ENCODE measurements at places on chromosomes 6 and 20.

DNA sequence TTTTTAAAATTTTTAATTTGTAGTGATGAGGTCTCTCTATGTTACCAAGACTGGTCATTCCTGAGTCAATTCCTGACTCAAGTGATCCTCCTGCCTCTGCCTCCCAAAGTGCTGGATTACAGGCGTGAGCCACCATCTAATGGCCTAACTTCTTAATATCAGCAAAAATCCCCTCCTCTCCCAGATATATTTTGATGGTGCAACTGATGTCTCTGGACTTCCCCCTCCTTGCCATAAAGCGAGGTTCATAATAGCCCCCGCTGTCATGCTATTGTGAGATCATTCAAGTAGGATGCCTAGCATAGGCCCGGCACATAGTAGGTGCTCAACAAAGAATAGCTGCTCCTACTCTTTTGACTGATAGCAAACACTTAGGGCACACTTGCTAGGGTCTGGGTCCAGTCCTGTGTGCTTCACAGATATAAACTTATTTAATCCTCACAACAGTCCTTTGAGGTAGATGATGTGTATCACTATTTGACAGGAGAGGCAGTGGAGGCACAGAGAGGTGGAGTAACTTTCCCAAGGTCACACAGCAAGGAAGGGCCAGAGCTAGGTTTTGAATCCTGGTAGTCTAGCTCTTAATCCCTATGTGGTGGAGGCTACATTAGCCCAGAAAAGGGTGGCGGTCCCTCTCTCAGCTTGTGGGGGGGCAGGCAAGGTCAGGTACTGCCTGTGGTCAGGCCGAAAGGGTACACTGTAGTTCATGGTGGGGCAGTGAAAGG, 14.6 kb downstream of the SRC start:
- no peak for DNase-seq

- no peak for DNase-seq
Observed at GRCh38 chr6:28880894-28881780, 42.6 kb downstream of the TRIM27 start.

- no peak for DNase-seq
Observed at GRCh38 chr20:48734104-48734749, 93.6 kb downstream of the PREX1 start.

GRCh38 chr20:38671186-38671585, 53.1 kb upstream of the SLC32A1 start:
- no peak for DNase-seq

DNA sequence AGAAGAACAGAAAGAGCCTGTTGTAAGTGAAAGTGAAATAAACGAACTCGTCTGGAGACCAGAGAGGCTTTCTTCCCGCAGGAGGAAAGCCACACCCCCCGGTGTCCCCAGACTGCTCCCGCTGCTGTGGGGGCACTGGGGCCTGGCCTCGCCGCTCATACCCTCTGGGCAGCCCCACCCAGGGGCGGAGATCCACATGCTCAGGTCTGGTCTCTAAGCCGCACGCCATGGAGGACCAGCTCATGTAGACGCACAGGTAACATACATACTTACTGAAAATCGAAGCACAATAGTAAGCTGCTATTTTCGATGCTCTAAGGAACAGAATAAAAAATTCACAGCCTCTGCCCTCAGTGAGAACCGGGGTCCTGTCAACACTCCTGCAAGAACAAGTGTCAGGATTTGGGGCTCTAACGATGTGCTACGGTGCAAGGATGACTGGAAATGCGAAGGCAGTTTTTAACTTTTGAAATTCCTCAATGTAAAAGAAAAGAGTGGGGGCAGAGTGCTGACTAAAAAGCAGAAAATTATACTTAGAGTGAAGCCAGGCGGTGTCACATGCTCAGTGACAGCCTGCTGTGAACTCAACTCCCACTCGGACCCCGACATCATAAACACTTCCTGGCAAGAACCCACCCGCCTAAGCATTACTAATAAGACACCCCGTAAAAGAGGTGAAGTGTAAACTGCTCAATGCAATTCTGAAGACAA, 110.5 kb downstream of the IRF4 start:
- no peak for DNase-seq

DNA sequence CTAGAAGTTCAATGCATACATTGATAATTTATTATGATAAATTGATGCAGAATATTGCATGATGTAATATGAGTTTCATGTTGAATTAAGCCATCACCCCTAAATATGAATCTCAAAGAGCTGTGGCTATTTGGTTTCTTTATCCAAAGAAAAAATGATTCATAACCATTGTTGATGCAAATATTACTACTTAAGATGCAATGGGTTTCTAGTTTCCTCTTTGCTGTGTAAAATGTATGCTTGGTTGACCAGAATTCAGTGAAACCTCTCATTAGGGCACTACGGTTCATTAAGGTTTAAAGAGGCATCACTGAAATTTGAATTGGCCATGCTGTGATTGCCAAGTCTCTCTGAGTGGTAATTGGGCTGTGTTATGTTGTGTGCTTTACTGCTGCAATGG, 492.5 kb upstream of the FLRT3 start:
- DNase-seq = no peak

- DNase-seq = no peak
Observed at GRCh38 chr6:34205466-34205865, 31.2 kb upstream of the HMGA1 start.

DNA sequence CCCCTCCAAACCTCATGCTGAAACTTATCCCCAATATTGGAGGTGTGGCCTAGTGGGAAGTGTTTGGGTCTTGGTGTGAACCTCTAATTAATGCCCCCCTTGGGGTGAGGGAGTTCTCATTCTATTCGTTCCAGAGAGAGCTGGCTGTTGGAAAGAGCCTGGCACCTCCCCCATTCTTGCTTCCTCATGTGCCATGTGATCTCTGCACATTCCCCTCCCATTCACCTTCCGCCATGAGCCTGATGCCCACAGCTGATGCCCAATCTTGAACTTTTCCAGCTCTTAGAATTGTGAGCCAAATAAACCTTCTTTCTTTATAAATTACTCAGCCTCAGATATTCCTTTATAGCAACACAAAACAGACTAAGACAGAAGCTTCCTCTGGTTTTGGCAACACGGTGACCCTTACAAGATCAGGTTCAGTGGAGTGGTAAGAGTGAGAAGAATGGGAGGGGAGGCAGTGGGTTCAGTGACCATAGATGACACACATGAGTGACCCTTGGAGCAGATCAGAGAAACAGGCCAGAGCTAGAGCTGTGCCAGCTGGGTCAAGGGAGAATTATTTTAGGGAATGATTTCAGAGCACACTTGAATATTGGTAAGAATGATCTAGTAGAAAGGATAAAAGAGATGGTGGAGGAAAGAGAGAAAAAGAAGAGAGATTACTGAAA, 176.4 kb downstream of the LY86 start:
- DNase-seq = no peak

- no peak for DNase-seq
Observed at GRCh38 chr6:166442131-166442685, 59.5 kb upstream of the MPC1 start.

- DNase-seq = no peak
Observed at GRCh38 chr6:109182578-109182977, 87.3 kb downstream of the CEP57L1 start.

DNA sequence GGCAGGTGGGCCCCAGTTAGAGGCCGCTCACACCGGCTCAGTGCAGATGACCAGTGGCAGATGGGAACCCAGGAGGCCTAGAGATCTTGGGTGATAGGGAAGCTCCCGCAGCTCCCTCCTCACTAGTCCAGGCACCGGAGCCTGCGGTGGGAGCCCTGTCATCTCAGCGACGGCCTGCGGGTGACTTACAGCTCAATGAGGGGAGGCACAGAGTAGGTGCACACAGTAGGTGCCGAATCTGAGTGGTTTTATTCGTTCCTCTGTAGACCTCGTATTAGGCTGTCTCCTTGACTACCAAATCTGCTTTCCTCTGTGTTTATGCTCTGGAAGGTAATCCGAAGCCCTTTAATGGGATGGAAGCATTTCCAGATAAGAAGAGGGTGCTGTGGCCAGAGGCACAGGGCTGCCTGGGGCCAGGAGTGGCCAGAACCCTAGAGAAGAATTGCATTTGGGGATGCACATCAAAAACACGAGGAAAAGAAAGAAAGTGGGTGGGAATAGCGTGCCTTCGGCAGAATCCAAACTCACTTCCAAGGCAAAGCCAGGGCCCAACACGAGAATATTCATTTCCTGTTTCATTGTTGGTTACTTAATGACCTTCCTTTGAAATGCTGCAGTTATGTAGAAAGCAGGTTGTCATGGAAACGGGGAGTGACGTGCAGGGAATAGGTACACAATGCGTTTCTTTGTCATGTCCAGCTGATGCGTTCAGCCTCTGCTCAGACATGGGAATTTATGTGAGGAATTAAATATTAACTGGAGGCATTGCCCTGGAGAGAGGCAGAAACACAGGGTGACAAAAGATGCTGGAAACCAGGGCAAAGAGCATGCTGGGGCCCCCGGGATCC, 24.7 kb downstream of the MYT1 start:
- no peak for DNase-seq

GRCh38 chr20:59104831-59105230, 58.8 kb upstream of the ZNF831 start:
- no peak for DNase-seq

All from HTR-8/SVneo (cell line).